ENCODE measurements at places on chromosomes 13 and 19.

DNA sequence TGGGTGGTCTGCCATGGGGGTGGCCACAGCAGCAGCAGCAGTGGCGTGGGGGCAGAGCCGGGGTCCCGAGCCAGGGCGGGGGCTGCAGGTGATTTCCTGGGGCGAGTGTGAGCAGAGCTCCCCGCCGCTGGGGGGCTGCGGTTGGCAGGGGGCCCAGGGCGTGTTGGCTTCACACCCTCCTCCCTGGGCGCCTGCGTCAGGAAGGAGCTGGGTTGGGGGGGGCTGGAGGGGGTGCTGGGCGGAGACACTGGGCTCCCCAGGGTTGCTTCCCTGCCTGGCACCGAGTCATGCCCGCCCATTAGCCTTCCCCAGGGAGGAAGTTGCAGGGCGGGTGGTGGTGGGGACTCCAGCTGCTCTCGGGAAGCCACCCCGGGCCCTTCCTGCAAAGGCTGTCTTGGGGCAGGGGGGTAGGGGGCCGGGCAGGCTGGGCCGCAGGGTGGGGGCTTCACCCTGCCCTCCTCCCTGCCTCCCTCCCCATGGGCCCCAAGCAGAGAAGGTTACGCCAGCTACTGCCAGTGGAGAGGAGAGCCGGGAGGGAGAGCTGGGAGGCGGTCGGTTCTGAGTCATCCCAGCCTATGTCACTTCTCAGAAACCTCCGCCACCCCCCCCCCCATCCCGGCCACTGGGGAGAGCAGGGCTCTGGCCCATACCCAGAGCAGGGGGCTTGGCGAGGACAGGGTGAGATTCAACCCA is 4.6 kb downstream of the MIDN start:
- peak; percentile 79 for DNase-seq

DNA sequence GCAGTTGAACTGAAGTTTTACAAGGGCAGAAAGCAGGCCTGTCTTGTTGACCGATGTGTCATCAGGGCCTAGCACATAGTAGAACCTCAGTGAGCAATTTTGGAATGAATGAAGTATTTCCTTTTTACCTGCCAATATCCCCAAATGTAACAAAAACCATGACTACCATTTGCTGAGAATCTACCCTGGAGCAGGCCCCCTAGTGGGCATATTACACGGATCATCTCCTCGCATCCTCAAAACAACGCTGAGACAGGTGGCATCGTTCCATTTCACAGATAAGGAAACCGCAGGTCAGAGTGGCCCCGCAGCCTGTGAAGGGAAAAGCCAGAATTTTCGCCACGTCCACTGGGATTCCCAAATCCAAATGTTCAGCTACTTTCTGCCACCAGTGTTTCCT is 77.9 kb downstream of the CACNA1A start:
- no peak for DNase-seq

- DNase-seq: no peak
Measured at GRCh38 chr19:41226053-41226873, 7.2 kb downstream of the AXL start.

DNA sequence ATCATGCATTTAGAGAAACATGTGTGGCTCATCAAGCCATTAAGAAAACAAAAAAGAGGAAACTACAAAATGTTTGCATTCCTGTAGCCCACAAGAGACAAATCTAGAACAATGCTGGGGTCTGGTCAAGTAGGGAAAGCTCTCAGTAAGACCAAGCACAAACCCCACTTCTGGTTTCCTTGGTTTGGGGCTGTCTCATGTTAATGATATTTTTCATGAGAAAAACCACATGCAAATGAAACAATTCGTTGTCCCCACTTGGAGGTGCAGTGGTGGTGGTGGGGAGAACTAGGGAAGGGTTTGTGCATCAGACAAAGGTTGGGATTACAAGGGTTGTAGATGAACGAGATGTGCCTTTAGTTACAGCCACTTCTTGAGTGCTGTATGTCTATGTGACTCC is 7.0 kb upstream of the RB1 start:
- no peak for DNase-seq

- DNase-seq: no peak
Measured at GRCh38 chr13:113350065-113350937, 13.6 kb downstream of the GRTP1 start.

DNA sequence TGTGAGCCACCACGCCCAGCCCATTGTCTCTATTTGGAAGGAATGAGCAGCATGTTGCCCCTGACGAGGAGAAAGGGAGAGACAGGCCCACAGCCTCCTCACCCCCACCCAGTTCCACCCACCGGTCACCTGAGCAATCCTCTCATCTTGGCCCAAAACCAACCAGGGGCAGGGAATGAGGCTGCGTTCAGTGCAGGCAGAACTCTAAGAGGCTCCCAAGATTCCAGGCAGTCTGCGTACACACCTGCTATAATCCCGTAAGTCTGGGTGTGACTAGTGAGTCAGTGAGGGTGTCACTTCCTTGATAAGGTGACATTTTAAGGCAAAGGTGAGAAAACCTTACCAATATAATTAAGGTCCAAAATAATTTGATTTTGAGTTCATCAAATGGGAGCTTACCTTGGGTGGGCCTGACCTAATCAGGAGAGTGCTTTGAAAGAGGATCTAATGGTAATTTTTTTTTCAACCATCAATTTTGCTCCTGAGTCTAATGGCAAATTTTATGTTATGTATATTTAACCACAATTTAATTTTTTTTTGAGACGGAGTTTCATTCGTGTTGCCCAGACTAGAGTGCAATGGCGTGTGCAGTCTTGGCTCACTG is 26.9 kb upstream of the KLF2 start:
- no peak for DNase-seq

- DNase-seq: no peak
Measured at GRCh38 chr13:73299787-73300186, 241.0 kb downstream of the KLF5 start.

DNA sequence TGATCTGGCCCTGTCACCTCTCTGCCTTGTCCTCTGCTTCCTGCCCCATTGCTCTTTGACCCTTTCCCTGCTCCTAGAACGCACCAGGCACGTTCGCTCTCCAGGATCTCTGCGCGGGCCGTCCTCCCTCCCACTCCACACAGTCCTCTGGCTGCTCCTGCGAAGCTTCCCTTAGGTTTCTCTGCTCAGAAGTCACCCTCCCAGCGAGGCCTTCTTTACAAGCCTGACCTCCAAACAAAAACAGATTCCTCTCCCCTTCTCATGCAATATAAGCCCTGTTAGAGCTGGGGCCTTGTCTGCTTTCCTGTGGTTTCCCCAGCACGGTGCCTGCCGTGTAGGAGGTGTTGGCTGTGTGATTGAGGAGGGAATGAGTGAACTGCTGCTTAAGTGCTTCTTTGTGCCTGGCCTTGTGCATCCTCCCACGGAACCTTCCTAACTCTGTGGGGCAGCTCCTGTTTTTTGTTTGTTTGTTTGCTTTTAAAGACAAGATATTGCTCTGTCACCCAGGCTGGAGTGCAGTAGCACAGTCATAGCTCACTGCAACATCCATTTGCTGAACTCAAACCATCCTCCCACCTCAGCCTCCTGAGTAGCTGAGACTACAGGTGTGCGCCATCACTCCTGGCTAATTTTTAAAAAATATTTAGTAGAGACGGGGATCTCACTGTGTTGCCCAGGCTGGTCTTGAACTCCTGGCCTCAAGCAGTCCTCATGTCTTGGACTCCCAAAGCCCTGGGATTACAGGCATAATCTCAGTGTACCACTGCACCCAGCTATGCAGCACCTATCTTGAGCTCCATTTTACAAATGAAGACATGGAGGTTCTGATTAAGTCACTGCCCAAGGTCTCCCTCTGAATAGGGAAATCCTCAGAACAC is 82.0 kb downstream of the SIPA1L3 start:
- no peak for DNase-seq

DNA sequence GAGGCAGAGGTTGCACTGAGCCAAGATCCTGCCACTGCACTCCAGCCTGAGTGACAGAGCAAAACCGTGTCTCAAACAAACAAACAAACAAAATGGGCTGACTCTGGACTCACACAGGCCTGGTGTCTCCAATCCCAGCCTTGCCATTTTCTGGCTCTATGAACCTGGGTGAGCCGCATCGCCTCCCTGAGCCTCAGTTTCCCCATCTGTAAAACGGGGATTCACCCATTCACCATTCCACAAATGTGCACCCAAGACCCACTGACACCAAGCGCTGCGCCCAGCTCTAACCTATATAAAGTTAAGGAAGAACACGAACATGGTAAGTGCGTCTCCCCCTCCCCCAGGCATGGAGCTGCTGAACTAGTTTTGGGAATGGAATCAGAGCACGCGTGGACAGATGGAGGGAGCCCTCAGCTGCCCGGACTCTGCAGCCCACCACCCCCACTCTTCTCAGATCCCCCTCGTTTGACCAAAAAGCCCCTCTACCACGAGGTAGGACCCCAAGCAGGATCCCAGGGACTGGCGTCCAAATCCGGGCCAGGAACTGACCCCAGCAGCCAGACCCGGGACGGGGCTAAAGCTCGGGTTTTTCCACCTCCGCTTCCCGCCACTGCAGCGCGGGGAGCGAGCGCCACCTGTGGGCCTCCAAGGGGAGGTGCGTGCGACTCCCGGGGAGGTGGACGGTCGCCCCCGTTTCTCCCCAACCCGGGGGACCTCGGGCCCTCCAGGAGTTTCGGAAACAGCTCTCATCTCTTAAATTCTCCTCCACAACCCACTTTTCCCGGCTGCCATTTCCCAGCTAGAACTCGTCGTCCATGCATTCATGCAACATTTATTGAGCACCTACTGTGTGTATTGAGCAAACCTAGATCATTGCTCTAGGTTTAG is 33.0 kb upstream of the ADGRE5 start:
- peak; percentile 76 for DNase-seq
